CD4-positive, alpha-beta T cell (primary cell): ENCODE measurements at places on chromosomes 16 and 17.
A peak's percentile ranks its signal among the peaks of the same experiment; 100 is the strongest.

DNA sequence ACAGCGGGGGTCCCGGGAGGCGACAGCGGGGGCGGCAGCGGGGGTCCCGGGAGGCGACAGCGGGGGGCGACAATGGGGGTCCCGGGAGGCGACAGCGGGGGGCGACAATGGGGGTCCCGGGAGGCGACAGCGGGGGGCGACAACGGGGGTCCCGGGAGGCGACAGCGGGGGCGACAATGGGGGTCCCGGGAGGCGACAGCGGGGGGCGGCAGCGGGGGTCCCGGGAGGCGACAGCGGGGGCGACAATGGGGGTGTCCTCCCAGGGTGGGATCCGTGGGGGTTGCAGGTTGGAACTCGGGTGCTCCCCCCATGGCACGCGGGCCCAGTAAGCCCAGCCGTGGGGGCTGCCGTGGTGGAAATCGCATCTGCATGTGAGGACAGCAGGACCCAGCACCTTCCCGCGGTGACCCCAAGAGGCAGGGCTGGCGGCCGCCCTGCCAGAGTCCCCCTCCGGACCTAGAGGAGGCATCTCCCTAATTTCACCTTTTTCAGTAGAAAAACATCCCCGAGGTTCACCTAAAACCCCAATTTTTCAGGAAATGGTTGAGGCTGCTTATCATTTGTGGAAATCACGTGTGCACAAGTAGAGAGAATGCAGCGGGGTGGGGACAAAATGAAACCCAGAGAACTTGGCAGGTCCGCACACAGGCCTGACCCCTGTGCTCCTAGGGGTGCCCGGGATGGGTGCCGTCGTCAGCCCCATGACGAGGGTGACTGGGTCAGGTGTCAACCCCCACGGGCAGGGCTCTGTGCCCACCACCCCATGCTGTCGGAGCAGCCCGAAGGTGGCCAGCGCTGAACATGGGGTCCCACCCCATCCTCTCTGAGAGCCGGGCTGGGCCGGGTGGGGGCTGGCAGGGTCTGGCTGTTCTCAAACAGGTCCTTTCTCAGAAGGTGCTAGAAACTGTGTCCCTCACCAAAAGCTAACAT lies 10.5 kb upstream of the METRNL start:
- H3K36me3 ChIP-seq, result no peaks in the 10 kb centered on the region
- H3K27ac ChIP-seq, result no peak overlapping the region
- H3K4me1 ChIP-seq, result peaks cover 37% of the 10 kb centered on the region
- no peaks in the 10 kb centered on the region for H3K27me3 ChIP-seq
- DNase-seq, result no peak

DNA sequence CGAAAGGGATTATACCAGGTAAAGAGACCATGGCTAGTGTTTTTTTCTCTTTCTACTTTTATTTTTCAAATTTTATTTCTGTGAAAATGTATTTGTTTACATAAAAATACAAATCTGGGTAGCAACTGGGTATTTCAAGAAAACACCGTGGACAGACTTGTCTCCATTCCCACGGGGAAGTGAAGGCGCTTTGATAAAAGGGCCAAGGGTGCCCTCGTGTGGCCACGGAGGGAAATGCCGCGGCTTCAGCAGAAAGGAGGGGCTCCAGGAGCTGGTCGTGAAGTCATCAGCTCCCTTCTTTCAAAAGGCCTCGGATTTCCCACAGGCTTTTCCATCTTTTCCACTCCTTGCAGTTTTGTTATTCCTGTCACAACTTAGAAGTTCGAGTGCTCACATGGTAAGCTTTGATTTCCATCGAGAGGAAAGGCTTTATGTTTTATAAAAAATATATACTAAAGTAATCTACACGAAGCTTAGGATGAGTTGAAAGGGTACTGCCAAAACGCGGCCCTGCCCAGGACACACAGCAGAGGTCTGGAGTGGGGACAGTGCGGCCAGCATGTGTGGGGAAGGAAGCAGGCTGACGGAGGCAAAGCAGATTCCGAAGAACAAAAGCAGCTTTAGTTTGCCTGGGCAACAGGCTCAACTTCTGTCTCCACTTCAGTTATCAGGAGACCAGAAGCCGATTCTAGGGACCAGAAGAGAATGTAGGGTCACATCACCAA lies 15.3 kb upstream of the MNT start:
- peaks cover 40% of the 10 kb centered on the region for H3K36me3 ChIP-seq
- no peak overlapping the region for H3K27ac ChIP-seq
- H3K4me3 ChIP-seq, result no peak overlapping the region
- DNase-seq, result peak; percentile 70

- H3K27me3 ChIP-seq, result no peaks in the 10 kb centered on the region
- peaks cover 17% of the 10 kb centered on the region for H3K4me1 ChIP-seq
- no peak for DNase-seq
- peak overlapping the region; percentile 84 for H3K4me3 ChIP-seq
- H3K27ac ChIP-seq, result no peak overlapping the region
Measured at GRCh38 chr16:14070555-14070876, 603 bp upstream of the MRTFB start.

DNA sequence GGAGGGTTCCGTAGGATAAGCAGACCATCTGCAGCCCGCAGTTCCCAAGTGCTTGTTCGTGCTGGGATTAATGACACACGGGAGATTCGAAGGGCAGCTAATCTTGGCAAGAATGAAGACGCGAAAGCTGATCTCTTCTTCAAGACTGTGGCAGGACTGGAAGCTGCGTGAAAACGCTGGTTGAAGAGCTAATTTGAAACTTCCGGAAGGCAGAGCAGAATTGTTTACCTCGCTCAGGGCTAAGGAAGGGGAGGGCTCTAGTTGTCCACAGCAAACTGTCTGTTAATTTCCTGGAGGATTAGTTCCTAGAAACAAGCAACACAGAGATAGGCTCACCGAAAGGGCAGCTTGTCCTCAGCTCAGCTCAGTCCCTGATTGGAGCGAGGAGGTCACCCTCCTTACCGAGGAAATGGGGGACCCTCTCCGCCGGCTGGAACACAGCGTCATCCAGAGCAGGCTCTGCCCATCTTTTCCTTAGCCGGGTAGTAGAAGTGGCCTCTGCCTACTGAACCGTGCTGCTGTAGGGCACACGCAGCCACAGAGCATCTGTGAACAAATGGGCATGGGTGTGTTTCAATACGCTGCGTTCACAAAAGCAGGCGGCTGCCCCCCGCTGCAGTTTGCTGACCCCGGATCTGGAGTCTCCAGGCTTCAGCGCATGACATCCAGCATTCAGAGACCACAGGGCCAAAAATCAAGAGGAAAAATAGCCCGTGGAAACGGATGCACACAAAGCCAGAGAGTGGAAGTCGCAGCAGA lies 16.7 kb upstream of the BAIAP2 start:
- H3K27ac ChIP-seq, result peak overlapping the region; percentile 56
- H3K27me3 ChIP-seq, result no peaks in the 10 kb centered on the region
- DNase-seq, result peak; percentile 25
- no peaks in the 10 kb centered on the region for H3K36me3 ChIP-seq

DNA sequence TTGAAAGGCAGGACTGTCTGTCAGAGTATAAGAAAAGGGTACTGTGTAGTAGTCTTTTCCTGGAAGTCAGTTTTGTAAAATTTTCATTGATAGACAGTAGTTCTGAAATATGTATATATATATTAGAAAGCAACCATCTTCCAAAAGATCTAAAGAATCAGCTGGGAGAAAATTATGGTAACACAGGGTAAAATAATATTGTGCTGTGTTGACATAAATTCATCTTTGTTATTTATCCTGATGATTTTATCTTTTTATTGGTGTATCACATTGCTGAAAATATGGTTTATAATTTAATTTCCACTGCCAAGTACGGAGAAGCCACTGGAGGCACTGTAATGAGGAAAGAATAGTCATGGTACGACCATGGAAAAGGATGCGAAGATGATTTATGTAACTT lies 324.9 kb downstream of the CA10 start:
- H3K4me3 ChIP-seq, result no peak overlapping the region
- no peaks in the 10 kb centered on the region for H3K4me1 ChIP-seq
- peaks cover 3% of the 10 kb centered on the region for H3K27me3 ChIP-seq

DNA sequence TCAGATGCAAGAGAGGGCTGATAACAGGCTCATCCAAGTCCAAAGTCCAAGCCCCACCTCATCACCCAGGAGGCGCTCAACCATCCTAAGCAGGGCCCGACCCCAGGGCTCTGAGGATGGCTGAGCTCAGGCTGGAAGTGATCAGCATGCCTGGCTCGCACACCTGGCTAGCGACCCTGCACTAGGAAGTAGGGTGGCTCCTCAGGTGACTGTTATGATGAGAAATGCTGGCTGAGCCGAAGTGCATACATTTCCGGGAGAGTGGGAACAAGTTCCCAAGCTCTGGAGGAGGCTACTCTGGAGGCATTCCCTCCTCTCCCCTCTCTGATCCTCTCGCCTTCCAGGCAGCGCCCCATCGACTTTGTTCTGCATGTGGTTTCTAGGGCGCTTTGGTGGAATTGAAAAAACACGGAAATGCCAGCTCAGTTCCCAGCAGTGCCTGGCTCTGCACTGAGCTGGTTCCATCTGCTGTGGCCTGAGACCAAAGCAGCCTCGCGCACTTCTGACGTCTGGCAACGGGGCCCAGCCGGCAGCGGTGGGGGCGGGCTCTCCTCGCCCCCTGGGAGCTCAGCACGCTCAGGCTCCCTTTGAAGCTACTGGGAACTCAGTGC lies 130.3 kb downstream of the IRF8 start:
- no peak overlapping the region for H3K4me3 ChIP-seq
- H3K36me3 ChIP-seq, result no peaks in the 10 kb centered on the region
- H3K27ac ChIP-seq, result no peak overlapping the region
- no peak for DNase-seq
- no peaks in the 10 kb centered on the region for H3K4me1 ChIP-seq

DNA sequence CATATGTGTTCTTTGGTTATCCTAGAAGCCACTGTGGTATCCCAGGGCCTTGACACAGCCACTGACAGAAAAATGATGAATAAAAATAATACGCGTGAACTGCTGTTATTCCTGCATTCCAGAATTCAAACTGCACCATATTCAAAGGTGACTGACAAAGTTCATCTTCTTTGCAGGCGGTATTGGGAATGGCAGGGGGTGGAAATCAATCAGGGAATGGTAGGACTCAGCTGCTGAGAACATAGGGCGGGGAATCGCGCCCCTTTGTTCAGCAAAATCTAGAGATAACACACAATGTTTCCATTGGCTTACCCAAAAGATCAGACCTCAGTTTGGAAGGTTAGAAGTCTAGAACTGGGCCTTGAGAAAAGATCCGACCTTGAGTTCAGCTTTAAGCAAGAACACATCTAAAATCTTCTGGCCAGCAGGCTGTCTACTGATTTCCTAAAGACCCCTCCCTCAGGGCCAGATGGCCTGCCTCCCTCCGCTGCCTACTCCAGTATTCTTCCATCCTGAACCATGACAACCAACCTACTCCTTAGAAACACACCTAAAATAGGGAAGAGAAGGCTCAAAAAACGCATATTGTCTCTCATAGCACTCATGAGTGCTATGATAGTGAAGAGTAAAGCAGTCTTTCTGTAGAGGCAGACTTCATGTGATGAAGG lies 34.1 kb downstream of the CDK5R1 start:
- no peaks in the 10 kb centered on the region for H3K27me3 ChIP-seq
- DNase-seq, result no peak
- H3K4me1 ChIP-seq, result peaks cover 68% of the 10 kb centered on the region
- H3K27ac ChIP-seq, result peak overlapping the region; percentile 84
- no peaks in the 10 kb centered on the region for H3K36me3 ChIP-seq
- H3K4me3 ChIP-seq, result no peak overlapping the region

DNA sequence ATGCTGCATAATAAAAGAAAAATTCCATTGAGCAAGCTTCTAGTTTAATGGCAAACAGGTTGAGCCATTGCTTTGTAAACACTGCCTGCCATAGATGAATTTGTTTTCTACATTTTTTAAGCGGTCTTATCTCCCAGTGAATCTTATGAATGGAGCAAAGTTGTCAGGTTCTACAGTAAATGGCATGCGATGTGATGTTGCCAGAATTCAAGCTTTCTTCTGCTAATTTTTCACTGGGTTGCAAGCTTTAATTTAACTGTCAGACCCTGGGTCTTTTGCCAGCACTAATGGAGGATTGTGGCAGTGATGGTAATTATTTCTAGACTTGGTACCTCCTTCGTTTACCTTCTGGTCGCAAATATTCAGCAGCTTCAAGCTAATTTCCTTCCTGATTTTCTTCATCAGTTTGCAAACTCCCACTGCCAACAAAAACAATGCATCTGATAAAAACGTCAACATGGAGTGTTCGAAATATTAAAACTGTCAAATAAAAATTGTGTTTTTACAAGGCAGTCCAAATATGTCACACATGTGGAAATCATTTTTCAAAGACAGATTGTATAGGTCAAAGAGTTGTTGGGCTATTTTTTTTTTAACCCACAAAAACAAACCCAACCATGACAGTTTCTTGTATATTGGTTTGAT lies 274.2 kb upstream of the ERCC4 start:
- H3K36me3 ChIP-seq, result no peaks in the 10 kb centered on the region
- no peak overlapping the region for H3K4me3 ChIP-seq
- no peaks in the 10 kb centered on the region for H3K4me1 ChIP-seq
- H3K27me3 ChIP-seq, result peaks cover 2% of the 10 kb centered on the region

GRCh38 chr16:67897231-67897630 lies 4.2 kb downstream of the PSKH1 start:
- H3K27ac ChIP-seq, result no peak overlapping the region
- no peak for DNase-seq
- H3K27me3 ChIP-seq, result no peaks in the 10 kb centered on the region

GRCh38 chr16:29804020-29804419 lies 2.3 kb upstream of the MAZ start:
- H3K27me3 ChIP-seq, result no peaks in the 10 kb centered on the region
- H3K27ac ChIP-seq, result peak overlapping the region; percentile 96
- peaks cover 36% of the 10 kb centered on the region for H3K4me1 ChIP-seq
- peaks cover 39% of the 10 kb centered on the region for H3K36me3 ChIP-seq
- no peak overlapping the region for H3K4me3 ChIP-seq
- DNase-seq, result no peak

DNA sequence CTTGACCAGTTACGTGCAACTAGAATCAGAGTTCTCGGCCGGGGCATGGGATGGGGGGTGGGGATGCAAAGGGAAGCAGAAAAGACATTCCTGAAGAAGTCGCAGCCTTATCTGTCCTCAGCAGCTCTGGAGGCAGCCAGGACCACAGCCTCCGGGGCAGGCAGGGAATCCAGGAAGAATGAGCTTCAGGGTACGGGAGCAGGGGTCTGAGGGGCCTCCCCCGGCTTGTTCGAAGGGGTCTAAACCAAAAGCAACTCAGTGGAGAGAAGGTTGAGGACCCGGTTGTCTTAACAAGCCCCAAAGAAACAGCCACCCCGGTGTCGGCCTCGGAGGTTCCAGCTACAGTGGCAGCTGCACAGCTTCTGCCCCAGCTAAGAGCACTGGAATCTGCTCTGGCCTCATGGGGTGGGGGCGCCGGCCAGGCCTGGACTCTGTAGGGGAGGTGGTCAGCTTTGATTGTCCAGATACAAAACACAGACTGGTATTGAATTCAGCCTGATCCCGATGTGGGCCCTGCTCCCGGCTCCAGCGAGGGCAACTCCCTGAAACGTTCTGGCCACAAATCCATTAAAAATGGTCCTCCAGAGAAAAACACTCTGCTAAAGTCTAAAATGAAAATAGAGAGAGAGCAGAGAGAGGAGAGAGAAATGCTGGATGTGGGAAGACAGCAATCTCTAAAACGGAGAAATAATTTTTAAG lies 7.7 kb downstream of the HOXB4 start:
- peaks cover 3% of the 10 kb centered on the region for H3K27me3 ChIP-seq
- no peaks in the 10 kb centered on the region for H3K36me3 ChIP-seq
- no peak overlapping the region for H3K27ac ChIP-seq
- no peak overlapping the region for H3K4me3 ChIP-seq
- DNase-seq, result no peak
